ENCODE measurements at places on chromosomes 4 and X.
A peak's percentile ranks its signal among the peaks of the same experiment; 100 is the strongest.

- no peak for DNase-seq
Measured at GRCh38 chr4:186789651-186790050, 66.0 kb upstream of the FAT1 start.

- no peak for DNase-seq
Measured at GRCh38 chr4:105683038-105683437, 25.5 kb downstream of the INTS12 start.

DNA sequence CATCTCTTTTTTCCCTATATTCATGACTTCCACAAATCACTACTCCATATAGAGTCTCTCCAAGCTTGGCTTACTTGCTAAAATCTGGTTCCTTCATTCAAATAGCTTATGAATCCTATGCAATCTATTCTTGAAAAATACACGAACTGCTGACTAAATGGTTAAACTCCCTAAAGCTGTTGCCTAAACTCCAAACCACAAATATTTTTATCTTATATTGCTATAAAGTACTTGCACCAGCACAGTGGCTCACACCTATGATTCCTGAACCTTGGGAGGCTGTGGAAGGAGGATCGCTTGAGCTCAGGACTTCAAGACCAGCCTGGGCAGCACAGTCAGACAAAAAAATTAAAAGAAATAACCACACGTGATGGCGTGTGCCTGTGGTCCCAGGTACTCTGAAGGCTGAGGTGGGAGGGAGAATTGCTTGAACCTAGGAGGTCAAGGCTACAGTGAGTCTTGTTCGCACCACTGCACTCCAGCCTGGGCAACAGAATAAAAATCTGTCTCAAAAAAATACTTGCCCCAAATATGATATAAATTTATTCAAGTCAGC is 2.2 kb downstream of the FBXO8 start:
- no peak for DNase-seq

- DNase-seq, result no peak
Measured at GRCh38 chr4:89658701-89659024, 178.3 kb downstream of the SNCA start.

DNA sequence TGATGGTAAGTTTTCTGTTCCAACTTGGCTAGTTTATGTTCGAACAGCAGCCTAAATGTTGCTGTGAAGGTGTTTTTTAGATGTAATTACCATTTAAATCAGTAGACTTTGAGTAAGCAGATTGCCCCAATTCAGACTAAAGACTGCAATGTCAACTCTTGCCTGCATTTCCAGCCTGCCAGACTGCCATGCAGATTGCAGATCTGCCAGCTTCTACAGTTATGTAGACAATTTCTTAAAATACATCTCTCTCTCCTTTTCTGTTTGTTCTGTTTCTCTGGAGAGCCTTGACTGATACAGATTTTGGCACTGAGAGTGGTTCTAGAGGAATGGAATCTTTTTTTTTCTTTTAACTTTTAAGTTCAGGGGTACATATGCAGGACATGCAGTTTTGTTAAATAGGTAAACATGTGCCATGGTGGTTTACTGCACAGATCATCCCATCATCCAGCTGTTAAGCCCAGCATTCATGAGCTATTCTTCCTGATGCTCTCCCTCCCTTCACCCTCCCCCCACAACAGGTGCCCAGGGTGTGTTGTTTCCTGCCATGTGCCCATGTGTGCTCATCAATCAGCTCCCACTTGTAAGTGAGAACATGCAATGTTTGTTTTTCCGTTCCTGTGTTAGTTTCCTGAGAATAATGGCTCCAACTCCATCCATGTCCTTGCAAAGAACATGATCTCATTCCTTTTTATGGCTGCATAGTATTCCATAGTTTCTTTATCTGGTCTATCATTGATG is 227.8 kb downstream of the CPE start:
- no peak for DNase-seq

DNA sequence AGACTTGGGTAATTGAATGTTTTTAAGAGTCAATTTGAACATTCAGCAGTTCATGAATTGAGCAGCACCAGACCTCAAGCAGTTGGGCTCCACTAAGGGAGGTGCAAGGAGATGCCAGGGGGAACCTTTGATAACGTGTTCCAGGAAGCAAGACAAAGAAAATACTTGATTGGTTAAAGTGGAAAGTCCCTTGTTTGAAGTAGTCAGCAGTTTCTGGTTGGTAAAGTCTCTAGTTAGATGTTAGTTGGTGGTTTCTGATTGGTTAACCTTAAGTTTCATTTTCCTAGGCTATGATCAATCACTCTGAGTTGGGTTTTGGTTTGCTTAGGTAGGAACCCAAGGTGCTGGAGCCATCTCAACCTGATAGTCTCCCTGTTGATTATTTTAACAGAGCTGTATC is 4.0 kb downstream of the HERC6 start:
- peak; percentile 56 for DNase-seq

DNA sequence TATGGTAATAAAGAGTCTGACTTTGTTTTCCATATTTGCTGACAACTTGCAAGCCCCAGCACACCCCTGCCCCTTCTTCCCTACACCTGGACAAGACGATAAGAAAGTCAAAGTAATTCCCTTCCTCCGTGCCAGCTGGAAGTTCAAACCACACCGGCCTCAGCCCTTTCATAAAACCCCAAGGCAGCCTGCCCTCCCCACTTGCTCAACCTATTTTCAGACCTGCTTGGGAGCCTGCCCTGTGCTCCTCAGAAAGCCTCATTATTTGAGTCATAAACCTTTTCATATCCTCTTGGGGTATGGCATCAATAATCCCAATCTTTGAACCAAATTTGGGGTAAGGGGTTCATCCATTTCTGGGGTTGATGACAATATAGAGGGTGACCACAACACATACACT is 29.5 kb downstream of the NIPAL1 start:
- DNase-seq, result no peak

GRCh38 chr4:149790172-149790907 is 25.3 kb downstream of the IQCM start:
- no peak for DNase-seq

DNA sequence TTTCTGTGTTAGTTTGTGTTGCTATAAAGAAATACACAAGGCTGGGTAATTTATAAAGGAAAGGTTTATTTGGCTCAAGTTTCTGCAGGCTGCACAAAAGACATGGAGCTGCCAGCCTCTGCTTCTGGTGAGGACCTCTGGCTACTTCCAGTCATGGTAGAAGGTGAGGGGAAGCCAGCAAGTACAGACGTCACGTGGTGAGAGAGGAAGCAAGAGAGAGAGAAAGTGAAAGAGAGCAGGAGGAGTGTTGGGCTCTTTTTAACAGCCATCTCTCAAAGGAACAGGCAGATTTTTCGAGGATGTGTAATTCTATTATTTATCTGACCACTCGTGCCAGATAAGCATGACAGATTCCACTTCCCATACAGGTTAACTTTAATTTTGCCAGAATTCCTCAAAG is 1199.1 kb downstream of the ADGRL3 start:
- no peak for DNase-seq

- DNase-seq, result no peak
Measured at GRCh38 chrX:153902385-153902784, 2.1 kb upstream of the AVPR2 start.

DNA sequence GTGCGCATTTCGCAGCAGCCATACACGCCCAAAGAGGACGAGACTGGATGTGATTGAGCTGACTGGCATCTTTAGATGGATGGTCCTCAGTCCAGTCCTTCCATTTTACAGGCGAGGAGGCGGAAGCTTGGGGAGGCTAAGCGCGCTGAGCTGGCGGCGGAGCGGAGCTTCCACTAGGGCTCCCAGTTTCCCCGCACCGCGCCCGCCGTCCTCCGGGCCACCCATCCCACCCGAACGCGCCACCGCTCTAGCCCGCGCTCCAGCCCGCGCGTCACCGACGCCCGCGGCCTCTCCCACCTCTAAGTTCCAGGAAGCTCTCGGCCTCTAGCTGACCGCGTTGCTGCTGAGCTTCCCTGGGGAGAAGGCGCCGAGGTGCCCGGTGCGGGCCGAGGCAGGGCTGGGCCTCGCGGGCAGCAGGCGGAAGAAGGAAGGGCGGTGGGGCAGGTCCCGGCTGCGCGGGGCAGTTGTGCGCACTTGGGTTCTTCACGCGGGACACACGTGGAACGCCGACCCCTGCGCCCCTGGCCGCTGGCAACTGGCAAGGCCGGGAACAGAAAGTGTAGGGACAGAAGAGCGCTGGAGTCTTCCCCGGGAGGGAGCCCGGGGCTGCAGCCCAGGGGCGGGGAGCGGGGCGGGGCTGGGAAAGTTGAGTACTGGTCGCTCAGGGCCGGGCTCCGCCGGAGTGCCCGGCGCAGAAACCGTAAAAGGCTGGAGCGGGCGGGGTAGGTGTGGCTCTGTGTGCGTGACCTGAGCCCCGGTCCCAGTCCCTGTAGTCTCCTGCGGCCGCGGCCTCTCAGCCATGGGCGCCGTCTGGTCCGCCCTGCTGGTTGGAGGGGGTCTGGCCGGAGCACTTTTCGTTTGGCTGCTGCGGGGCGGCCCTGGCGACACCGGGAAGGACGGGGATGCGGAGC is at the start of gene STBD1:
TSS of gene STBD1 (plus strand) at position 763 of the 911 bp plus-strand sequence. CDS start at position 800, 37 bp downstream.
- peak; percentile 44 for DNase-seq

DNA sequence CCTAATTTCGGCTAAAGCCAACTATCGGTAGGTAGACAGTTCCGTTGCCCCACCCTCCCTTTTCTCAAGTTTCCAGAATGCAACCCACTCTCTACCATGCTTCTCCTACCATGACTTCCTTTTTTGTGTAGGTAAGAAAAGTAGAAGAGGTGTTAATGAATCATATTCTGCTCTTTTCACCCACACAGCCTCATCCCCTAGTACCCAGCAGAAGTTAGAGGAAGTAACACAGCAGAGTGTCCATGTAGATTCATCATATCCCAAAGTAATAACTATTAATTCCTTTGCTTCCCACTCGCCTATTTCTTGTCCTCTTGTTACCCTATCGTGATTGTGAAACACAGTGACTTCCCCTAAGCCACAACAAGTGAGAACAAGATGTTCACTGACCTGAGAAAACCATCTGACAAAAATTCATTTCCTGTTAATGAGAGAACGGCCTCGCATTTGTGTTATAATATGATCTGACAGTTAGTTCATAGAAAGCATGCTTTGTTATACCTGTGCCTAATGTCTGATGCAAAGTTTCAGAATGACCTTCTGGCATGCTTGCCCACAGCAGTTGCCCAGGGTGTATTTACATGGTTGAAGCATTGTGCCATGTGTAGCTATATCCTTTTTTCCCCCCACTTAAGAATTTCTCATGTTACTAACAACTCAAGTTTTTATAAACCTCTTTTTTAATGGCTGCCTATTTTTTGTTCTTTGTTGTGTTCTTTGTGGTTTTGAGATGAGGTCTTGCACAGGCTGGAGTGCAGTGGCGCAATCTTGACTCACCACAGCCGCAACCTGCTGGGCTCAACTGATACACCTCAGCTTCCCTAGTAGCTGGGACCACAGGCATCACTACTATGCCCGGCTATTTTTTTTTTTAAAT is 185.6 kb downstream of the RAP1GDS1 start:
- DNase-seq, result peak; percentile 62

DNA sequence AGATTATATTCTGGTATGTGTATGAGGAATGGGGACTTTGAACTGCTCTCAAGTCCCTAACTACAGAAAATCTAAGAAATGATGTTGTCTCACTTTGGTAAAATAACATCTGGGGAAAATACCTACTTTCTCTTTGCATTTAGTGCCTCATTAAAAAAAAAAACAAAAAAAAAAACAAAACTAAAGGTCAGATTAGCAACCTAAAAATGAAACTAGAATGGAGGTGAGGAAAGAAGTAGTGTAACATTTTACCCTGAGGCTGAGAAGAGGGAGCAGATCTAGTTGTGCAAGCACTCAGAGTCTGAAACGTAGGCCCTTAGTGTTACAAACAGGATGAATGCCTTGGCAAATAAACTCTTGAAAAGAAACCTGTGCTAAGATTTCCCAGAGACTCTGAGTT is 56.0 kb downstream of the VGLL1 start:
- no peak for DNase-seq

DNA sequence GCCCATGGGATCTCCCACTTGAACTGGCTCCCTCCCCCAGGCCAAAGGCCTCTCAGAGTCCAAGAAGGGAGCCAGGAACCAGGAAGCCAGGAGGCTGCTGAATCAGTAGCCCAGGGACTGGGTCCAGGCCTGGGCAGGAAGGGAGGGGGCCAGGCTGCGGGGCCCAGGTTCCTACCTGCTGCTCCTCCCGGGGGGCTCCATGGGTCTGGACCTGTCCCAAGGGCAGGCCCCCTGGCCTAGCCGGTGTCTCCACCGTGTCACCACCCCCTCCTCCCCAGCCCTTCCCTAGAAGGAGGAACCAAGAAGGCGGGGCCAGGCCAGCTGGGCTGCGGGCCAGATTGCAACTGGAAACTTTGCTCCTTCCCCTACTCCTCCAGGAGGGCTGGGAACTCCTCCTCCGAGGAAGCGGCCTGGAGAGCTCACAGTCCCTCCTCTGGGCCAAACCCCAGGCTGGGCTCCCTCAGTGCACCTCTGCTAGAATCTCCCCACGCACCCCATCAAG is at the start of gene IQSEC2:
TSS of gene IQSEC2 (minus strand) at position 264 of the 502 bp plus-strand sequence.
- DNase-seq, result no peak

DNA sequence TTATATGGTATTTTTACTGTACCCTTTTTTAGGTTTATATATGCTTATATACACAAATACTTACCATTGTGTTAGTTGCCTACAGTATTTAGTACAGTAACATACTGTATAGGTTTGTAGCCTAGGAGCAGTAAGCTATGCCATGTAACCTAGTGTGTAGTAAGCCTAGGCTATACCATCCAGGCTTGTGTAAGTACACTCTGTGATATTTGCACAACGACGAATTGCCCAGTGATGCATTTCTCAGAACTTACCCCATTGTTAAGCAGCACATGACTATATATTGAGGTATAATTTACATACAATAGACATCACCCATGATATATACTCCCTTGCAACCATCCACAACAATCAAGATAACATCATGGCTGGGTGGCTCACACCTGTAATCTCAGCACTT is 40.1 kb downstream of the STAG2 start:
- DNase-seq, result no peak

DNA sequence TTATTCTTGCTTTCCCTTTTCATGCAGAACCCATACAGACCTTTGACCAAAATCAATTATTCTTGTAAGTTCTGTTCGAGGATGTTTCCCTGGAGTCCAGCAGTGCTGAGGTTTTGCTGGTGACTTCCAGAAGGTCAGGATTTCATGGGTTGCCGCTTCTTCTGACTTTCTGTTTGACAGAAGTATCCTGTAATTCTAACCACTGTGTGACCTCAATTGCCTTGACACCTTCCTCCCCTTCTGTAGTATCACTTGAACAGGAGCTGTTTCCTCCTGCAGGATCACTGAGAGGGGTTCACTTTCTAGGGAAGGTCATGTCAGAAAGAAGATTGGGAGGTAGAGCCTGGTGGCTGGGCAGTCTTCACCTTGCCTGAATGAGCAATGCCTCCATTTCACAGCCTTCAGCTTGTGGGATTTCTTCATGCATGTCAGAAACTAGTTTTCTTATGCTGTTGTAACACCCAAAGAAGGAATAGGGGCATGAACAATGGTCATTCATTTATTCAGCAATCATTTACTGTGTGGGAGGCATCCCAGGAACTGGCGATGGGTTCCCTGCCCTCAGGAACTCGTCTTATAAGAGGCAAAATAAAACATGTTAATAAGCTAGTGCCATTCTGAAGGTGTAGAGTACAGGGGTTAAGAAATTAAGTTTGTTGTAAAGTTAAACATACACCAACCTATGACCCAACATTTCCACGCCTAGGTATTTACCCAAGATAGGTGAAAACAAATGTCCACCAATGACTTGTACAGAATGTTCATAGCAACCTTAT is 205.9 kb downstream of the SOWAHB start:
- DNase-seq, result no peak

GRCh38 chrX:133005042-133005441 is 46.6 kb upstream of the HS6ST2 start:
- DNase-seq, result no peak

- DNase-seq, result no peak
Measured at GRCh38 chr4:44326741-44327140, 121.9 kb downstream of the KCTD8 start.

Measured in CD4-positive, alpha-beta T cell treated with Interleukin-15 for 1 hour (primary cell).